ENCODE measurements at places on chromosomes 12 and 14. TPM values are rescaled to one million over a fixed set of nuclear protein-coding genes. Genes with fewer than 3 reads are reported as not detected.

DNA sequence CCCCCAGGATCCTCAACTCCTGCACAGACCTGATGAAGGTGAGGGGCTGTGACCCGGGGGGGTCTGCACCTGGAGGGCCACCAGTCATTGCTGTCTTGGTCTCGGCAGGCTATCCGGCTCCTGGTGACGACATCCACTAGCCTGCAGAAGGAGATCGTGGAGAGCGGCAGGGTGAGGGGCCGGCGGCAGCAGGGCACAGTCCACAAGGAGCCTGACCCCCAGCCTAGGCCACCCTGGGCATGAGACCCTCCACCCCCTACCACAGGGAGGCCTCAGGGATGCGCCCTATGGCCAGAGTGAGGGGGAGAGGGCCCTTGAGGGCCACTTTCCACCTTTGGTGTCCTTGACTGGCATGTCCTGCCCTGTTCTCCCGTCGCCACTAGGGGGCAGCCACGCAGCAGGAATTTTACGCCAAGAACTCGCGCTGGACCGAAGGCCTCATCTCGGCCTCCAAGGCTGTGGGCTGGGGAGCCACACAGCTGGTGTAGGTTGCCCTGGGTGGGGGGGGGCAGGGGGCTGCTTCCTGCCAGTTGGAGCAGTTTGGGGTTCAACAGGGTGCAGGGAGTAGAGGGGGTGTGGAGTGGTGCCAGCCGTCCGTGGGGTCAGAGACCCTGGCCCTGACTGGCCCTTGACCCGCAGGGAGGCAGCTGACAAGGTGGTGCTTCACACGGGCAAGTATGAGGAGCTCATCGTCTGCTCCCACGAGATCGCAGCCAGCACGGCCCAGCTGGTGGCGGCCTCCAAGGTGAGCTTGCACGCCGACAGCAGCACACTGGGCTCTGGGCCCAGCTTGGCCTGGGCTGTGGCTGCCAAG lies 25.0 kb downstream of the HIP1R start:
- peak; percentile 88 for DNase-seq

DNA sequence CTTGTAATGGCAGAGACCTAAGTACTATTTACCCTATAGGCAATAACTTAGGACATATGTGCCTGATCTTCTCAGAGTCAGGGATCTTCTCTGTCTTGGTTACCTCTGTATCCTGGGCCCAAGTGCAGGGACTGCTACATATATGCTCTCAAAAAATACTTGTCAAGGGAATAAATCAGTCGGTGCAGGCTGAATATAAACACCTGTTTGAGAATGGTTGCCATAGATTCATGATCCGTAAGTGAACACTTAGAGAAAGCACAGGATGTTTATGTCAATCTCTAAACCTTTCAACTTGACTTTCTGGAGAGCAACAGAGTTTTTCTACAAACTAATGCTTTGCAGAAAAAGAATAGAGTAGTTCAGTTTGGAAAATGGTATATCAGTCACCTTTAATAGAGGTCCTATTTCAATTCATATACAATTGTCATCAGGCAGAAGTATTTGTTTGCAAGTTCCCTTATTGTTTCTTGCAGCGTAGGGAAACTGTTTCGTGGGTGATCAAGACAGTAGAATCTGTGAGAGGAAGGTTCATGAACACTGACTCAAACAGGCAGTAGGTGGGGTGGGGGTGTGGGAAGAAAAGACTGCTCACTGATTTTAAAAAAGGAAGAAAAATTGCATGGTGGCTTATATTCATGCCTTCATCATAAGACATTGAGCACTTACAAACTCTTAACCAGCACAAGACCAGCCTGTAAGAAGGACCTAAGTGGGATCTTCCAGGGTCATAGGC lies 6.0 kb upstream of the UBE2N start:
- DNase-seq: no peak

- DNase-seq: no peak
Observed at GRCh38 chr14:76933515-76933914, 95.0 kb downstream of the IRF2BPL start.

GRCh38 chr12:29043069-29043468 lies 106.0 kb upstream of the FAR2 start:
- no peak for DNase-seq

GRCh38 chr14:54120260-54120659 lies 163.6 kb upstream of the BMP4 start:
- DNase-seq: no peak

DNA sequence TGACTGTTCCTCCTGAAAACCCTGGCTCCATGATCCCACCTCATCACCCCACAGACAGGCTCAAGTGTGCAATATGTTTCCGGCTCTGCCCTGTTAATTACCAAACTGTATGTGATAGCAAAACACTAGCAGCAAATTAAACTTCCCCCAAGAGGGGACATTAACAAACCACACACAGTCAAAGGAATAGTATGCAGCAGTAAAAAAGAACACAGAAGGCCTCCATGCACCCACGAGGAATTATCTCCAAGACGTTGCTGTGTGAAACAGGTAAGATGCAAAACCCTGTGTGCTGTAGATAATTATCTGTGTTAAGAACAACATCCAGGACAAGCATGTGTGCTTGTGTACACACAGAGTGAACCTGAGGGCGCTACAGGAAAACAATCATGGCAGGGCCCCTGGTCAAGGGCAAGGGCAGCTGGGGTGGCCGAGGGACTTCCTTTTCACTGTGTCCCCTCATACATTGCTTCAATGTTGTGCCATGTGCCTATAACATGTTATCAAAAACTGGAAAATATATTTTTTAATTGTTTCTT lies 35.8 kb downstream of the ITPK1 start:
- DNase-seq: no peak

DNA sequence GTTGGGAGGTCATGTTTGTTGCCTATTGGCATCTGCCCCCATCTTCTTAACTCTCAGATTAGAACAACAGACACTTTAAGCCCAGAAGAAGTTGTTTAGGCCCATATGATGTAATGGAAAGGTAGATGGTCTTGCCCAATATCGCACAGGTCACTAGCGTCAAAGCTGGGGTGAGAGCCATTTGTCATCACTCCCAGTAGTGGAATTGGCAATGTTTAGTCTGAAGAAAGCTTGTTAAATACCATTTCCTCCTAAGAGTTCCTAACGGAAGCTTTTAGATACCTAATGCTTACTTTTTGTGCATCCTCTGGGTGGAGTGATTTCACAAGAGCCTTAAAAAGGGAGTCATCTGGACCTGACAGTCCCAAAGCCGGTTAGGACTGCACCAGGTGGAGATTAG lies 125.4 kb downstream of the DACT1 start:
- DNase-seq: no peak

DNA sequence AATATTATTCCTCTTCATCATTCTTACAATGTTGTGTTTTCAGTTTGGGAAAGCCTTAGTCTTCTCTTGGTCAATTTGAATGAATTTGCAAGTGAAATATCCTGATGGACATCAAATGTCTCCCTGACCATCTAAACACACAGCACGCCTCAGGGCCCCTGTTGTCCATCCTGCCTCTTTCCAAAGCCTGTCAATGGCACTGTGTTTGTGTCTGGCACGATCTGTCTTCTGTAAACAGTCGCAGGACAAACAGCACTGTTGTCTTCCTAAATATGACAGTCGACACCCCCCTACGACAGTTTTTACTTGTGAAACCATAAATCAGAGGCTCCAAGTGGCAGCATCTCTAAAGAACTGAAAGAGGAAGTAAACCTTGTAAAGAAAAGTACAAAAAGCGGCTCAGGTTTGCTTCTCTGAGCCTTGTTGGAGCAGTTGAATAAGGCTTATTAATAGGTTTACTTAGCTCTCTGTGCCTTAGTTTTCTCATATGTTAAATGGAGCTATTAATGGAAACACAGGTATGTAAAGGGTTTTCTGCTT lies 285.8 kb downstream of the NRXN3 start:
- DNase-seq: no peak

DNA sequence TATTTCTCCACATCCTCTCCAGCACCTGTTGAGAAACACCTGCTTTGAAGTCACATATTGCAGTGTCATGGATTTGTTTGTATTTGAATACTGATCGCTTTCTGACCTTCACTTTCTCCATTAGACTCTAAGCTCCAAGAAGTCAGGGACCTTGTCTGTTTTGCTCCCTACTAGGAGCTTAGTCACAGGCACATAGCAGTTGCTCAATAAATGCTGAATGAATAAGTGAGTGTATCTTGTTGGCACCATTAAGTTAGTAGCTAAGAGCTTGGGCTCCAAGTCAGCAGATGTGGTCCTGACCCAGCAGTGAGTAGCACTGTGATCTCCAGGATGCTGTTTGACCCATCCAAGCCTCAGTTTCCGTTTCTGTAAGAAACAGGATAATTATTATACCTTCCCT lies 10.1 kb downstream of the MVK start:
- DNase-seq: no peak

DNA sequence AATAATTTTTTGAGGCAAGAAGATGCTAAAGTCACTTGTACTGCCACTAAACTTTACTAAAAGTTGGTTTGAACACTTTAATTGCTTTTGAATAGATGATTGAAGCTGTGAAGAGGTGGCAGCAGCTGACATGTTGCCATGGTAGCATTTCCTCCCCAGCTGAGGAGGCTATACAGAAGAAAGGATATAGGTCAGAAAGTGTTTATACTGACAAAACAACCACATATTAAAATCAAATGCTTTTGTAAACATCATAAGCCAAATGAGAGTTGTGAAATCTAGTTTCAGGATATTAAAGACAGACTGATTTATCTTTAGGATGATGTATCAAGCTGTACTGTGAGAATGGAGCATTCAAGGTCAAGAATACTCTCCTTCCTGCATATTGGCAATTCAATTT lies 41.7 kb downstream of the TSPAN19 start:
- DNase-seq: no peak

DNA sequence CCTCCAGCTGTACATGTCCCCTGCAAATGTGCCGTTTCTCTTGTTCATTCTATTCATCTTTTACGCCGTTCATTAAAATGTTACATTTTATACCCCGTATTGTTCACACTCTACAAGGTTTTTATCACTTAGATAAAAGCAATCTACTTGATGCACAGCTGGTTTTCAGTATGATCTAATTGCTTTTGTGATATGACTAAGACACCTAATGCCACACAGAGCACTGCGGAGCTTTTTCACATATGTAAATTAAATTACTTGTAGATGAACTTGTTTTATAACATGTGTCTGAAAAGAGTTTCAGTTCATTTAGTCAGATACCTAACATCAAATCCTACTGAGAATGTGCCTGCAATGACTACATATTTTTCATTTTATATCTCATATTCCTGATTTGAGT lies 40.9 kb upstream of the RERGL start:
- DNase-seq: no peak

DNA sequence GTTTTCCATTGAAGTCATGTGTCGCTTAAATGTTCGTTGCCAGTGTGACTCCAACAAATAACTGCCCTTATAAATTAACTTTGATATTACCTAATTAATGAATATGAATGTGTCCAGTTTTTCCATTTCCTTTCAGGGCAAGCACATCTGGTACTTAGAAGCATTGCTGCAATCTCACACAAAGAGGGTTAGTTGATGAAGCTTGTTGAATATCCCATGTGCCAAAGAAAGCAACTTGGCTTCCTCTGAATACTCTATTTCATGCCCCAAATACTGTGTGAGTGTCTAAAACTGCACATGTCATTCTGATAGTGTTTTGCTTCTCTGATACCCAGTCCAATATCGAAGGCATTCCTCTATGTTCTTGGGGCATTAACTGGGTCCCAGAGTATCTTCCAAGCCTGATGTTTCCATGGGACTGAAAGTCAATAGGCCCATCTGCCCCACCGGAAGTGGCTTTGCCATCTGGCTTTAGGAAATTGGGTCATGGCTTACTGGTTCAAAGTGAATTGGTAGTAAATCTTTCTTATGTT lies 75.8 kb upstream of the CNTN1 start:
- DNase-seq: no peak

- DNase-seq: no peak
Observed at GRCh38 chr14:71063351-71063750, 156.1 kb downstream of the PCNX1 start.

DNA sequence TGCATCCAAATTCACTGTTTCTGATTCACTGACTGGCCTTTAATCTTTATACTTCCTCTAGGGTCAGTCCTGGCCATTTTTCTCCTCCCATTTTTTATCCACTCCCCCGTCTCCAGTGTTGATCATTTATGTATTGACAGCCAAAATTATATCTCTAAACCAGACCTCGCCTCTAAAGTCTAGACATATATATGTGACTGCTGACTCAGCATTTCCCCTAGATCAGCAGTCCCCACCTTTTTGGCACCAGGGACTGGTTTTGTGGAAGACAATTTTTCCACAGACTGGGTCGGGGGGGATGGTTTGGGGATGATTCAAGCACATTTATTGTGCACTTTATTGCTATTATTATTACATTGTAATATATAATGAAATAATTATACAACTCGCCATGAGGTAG lies 88.3 kb upstream of the DAAM1 start:
- DNase-seq: no peak

- no peak for DNase-seq
Observed at GRCh38 chr12:24820872-24821271, 128.0 kb downstream of the BCAT1 start.

GRCh38 chr12:32265951-32266350 lies 133.4 kb upstream of the FGD4 start:
- DNase-seq: no peak

GRCh38 chr14:100680439-100681051 lies 46.1 kb upstream of the DLK1 start:
- no peak for DNase-seq

DNA sequence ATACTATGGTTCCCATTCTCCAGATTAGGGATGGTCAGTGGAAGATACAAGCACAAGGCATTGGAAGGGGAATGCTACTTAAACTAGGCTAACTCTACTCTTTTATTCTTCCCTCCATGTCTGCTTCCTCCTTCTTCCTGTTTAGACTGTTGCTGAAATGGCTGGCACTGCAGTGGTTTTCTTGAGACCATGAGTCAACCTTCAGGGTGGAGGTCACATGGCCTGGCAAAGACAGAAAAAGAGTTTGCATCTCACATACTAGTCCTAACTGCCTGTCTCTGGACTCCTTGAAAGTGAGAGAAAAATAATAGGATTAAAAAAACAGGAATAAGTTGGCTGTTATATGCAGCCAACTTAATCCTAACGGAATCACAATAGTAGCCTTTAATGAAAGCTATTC lies 37.0 kb downstream of the ALDH1L2 start:
- DNase-seq: no peak

DNA sequence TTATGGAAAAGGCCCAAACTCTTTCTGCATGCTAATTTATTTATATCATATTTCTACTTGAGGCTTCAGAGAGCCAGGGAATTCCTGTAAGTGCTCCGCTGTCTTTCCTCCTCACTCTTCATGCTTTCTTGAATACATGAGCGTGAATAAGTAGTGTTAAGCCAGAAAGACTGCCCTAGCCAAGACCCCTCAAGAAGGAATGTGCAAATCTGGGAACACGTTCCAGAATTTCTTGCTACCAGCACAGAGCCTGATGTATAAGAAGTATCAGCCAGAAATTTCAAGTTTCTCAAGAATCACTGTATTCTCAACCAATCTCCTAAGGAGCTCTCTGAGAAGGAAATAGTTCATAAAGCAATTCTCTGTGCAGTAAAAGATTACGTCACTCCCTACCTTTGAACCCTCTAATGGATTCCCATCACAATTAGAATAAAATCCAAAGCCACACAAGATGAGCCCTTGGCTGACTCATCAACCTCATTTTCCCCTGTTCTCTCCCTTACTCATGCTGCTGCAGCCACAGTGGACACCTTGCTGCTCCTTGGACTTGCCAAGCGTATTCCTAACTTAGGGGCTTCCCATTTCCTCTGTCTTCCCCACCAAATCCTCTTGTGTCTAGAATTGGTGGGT lies 6.9 kb upstream of the TSPAN8 start:
- no peak for DNase-seq

GPR132 gene
- total RNA-seq: 7.2 TPM

KLRC3 gene
- total RNA-seq: not detected

MDM1 gene
- total RNA-seq: 13.8 TPM

HCAR2 gene
- total RNA-seq: 26.2 TPM

DGLUCY gene
- 102 TPM for total RNA-seq

CDK17 gene
- total RNA-seq: 41.7 TPM

MYF6 gene
- not detected for total RNA-seq

Measured in lower lobe of right lung (tissue), 2 donors.